ENCODE measurements at places on chromosomes 16 and 17.

GRCh38 chr17:31068291-31068690 is 26.5 kb upstream of the NF1 start:
- peak; percentile 51 for DNase-seq

GRCh38 chr16:52123842-52124241 is 423.1 kb downstream of the TOX3 start:
- DNase-seq = no peak

DNA sequence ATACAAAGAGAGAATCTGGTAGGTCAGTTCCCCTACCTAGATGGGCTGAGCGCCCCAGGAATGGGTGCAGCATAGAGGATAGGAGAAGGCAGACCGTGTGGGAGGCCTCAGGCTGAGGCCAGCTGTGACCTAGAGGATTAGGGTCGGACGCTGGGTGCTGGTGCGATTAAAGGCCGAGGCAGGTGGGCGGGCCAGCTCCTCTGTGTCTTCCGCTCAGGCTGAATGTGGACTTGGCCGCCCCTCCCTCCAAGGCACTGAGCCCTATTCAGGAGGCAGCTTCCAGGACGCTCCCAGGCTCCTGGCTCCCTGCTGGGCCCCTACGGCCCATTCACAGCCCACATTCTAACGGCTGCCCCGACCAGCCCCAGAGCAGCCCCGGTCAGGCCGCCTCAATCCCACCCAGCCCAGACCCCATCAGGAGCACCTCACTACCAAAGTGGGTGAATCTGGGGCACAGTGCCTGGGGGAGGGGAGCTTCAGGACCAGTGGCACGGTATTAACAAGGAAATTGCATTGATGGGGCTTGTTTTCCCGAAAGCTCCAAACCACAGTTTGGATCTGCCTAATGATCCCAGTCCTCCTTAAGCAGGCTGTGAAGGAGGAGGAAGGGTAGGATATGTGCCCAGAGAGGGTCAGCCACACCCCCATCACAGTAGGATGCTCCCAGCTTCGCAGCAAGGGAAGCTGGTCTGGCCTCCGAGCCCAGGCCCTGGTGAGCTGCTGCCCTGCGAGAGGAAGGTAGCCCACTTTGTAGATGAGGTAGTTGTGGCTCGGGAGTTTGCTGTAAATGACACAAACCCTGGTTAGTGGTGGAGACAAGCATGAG is 14.5 kb downstream of the RHBDL3 start:
- no peak for DNase-seq

DNA sequence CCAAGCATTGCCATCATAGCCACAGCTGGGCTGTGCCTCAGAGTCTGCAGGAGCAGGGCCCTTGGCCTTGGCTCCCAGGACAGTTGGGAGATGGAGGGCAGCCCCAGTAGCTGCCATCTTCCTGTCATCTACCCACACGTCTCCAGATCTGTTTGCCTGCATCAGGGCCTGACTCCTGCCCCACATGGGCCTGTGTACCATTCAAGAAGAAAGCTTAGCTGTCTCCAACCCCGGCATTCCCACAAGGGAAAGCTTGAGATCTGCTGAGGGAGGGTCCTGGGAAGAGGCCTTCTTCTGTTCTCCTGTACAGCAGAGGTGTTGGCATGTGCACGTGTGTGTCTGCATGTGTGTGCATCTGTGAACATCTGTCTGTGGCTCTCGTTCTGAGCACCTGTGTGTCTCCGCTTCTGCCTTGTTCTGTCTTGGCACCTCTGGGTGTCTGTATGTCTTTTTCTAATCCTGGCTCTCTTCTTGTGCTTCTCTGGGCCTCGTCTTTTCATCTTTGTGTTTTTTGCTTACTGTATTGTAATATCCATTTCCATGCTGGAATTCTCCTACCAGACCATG is 122.2 kb downstream of the MRM1 start:
- DNase-seq = no peak

GRCh38 chr17:9676084-9676483 is 30.8 kb downstream of the USP43 start:
- DNase-seq = no peak

DNA sequence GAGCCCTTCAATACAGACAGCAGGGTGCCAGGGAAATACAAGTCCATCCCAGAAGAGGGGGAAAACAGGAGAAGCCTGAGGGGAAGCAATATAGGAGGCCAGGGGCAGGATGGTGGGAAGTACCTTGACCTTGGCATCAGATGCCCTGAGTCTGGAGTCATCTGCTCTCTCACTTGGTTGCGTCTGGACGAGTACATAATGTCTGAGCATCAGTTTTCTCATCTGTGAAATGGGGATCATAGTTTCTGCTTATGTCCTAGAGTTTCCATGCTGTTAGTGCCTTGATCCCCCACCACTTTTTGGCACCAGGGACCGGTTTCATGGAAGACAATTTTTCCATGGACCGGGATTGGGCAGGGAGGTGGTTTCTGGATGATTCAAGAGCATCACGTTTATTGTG is 2.3 kb downstream of the STAT5A start:
- DNase-seq = no peak

DNA sequence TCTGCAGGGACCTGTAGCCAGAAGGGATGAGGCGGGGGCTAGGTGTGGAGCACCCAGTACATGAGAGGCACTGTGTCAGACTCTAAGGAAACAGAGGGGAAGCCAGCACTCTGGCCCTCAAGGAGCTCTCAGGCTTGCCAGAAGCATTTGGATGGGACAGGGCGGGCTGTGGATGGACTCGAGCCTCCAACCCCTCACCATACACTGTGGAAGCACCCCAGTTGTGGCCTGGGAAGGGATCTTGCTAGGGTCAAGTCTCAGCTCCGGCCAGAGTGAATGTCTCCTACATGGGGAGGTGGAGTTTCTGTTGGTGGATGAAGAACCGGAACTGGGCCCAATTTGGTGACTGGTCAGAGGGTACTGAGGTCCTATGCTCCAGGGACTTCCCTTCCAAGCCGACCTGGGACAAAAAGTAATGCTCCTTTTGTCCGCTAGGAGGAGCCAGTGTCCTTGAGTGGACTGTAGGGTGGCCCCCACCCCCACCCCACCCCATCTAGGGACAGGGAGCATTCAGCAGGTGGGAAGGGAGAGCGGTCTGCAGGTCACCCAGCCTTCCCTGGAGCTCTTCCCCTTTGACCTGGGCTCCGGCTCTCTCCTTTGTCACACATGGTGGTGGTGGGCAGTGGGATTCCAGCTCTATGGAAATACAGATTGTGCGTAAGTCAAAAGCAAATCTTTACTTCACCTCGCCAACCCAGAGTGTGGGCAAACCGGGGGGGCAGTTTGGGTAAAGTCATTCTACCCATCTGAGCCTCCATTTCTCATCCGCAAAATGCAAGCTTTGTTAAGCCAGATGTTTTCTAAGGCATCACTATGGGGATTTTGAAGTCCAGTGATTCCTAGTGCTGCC is 20.4 kb upstream of the PHB1 start:
- DNase-seq = peak; percentile 53

DNA sequence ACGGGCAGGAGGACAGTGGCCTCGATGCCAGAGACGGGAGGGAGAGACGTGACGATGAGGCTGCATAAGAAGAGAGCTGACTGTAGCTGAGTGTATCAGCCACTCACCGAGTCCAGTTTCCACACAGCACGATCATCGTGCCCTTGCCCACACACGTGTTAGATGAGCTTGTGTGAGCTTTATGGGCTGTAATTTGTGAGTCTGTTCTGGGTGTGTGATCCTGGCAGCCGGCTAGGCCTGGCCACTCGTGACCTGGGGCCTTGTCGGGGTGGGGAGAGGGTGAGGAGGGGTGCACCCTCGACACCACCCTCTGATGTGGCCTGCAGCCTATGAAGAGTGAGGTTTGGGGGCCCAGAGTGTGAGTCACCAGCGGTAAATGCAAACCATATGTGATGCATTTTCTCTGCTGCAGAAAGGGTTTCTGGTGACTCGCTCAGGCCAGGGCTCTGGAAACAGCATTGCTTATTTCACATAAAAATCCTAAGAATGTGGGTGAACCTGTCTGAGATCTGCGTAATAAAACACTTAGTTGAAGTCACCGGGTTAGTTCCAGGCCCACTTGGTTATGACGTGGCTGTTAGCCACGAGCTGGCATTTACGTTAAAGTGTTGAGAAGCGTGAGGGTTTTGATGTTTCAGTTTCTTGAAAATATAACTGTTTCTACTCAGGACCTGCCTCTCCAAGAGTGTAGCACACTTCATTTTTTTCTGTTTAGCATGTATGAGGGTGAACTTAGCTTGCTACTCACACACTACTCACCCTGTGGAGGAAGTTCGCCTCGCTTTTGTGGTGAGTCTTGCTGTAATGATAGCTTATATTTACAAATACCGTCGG is 4.2 kb downstream of the METRNL start:
- peak; percentile 63 for DNase-seq

DNA sequence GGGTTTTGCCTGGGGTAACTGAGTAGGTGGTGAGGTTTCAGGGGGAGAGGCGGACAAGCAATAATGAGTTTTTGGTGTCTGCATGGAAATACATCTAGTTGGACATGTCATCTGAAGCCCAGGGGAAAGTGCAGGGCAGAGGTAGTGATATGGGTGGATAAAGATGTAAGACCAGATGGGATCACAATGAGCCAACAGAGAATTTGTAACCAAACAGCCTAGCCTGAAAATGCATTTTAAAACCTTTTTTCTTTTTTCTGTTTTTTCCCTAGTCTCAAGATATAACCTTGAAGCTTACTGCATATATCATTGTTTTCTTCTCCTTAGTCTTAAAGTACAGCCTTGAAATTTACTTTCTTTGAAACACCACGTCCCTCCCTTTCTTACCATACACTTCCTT is 3.7 kb upstream of the ZNF19 start:
- DNase-seq = no peak

- DNase-seq = no peak
Measured at GRCh38 chr16:63426275-63426870, 1390.1 kb upstream of the CDH8 start.

DNA sequence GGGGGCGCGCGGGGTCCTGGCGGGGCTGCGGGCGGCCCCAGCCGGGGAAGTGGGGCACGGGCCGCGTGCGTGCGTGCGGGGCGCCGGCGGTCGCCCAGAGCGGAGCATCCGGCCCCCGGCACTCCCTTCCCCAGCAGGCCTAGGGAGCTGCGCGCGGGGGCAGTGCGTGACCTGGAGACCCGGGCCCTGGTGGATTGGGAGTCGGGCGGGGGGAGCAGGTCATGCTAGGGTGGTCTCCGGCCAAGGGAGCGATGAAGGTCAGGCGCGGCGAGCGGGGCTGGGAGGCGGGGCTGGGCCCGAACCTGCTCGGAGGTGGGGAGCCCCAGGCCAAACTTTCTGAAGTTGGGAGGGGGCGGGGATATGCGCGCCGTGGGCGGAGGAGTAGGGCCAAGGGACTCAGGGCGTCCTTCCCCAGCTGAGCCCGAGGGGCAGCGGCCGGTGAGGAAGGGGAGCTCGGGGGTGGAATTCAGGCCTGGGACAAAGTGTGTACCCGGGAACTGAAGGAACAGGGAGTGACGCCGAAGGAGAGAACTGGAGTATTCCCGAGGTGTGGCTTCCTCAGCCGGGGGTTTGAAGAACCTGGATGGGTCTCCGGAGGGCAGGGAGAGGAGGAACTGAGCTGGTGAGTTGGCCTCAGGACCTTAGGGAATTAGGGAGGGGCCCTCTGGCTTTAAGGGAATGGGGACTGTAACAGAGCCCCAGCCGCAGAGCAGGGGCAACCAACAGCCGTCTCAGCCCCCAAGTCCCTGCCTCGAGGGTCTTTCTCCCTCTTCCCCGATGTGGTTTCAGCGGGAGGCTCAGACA is 589 bp downstream of the XYLT2 start:
- DNase-seq = no peak

- no peak for DNase-seq
Measured at GRCh38 chr17:80931421-80932265, 60.0 kb upstream of the CHMP6 start.

- peak; percentile 95 for DNase-seq
Measured at GRCh38 chr17:57255776-57256681, at the start of gene MSI2. MSI2 (plus strand) TSS chr17:57256523; CDS start chr17:57256743, 220 bp downstream.

GRCh38 chr16:65788434-65789140 is 577.9 kb upstream of the CDH5 start:
- no peak for DNase-seq

DNA sequence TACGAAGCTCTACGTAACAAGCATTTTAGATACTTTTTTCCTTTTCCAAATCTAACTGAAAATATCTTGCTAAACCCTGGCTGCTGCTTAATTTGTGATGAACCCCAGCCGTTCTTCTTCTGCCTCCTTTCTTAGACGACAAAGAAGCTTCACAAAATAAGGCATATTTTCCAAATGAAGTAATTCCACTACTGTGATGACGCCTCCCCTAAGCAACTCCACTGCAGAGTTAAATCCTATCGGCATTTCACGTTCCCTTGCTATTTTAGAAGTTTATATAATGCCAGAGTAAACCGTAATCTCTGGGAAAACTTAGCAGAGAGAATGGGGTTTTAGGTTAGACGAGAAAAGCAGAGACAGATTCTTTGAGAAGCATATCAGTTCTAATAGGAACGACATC is 683.1 kb upstream of the SALL1 start:
- DNase-seq = no peak

GRCh38 chr16:78675312-78675711 is 575.9 kb downstream of the WWOX start:
- no peak for DNase-seq

GRCh38 chr17:81207610-81208581 is 14.9 kb downstream of the CEP131 start:
- DNase-seq = no peak

- no peak for DNase-seq
Measured at GRCh38 chr16:2062801-2063200, 15.0 kb downstream of the TSC2 start.

DNA sequence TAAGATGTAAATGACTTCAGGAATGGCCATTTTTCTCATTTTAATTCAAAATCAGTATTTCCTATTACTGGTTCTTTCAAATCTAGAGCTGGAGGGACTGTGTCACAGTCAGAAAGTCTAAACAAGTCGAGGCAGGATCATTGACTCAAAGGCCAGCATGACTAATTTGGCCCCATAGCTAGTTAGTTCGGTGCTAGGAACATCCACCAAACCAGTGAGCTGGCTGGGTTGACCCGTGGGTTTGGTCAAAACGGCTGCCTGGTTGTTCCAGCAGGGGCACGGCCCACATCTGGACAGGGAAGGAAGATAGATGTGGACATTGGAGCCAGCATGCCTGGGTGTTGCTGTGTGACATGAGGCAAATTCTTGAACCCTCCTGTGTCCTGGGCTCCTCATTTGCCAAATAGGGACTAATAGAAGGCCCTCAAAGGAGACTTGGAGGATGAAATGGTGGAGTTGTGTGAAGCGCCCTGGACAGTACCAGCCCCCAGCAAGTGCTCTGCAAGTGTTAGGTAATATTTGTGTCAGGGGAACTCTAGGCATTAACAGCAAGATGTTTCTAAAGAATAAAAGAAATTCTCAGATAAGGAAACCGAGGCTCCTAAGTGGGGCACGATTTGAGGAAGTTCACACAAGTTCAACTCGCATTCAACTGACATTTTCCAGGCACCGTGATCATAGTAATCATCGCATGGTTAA is 46.2 kb downstream of the MEOX1 start:
- DNase-seq = no peak

DNA sequence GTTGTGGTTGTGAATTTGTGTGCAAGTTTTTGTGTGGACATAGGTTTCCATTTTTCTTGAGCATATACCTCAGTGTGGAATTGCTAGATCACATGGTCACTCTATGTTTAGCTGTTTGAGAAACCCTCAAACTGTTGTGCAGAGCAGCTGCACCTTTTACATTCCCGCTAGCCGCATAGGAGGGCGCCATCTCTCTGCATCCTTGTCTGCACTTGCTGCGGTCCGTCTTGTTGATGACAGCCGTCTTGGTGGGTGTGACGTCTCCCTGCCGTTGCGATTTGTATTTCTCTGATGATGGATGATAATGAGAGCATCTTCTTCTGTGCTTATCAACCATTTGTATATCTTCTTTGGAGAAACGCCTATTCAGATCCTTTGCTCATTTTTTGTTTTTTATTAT is 25.1 kb upstream of the IL17C start:
- DNase-seq = no peak

GRCh38 chr17:14373614-14374259 is 72.9 kb downstream of the HS3ST3B1 start:
- DNase-seq = no peak
